ENCODE measurements at places on chromosomes 12 and 14. TPM values are rescaled to one million over a fixed set of nuclear protein-coding genes. Genes with fewer than 3 reads are reported as not detected.
A peak's percentile ranks its signal among the peaks of the same experiment; 100 is the strongest.

Gene CD4
- 8.5 TPM for total RNA-seq

DNA sequence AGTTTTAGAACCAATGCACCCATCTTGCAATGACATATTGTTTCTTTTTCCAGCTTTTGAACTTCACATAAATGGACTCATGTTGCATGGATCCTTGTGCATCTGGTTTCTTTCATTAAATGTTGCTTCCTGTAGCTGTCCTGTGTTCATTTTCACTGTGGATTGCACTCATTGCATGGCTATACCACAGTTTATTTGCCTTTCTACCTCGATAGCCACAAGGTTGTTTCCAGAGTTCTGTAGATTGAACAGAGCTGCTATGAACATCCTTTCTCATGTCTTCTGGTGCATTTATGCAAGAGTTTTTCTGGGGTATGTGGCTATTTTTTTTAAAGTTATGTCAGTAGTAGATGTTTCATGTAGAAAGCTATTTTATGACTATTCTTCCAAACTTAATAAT, 3.5 kb upstream of the KRT81 start:
- no peak overlapping the region for H3K27ac ChIP-seq
- no peaks in the 10 kb centered on the region for H3K36me3 ChIP-seq
- H3K4me1 ChIP-seq = peaks cover 8% of the 10 kb centered on the region
- H3K4me3 ChIP-seq = no peak overlapping the region
- no peaks in the 10 kb centered on the region for H3K27me3 ChIP-seq
- DNase-seq = no peak

DNA sequence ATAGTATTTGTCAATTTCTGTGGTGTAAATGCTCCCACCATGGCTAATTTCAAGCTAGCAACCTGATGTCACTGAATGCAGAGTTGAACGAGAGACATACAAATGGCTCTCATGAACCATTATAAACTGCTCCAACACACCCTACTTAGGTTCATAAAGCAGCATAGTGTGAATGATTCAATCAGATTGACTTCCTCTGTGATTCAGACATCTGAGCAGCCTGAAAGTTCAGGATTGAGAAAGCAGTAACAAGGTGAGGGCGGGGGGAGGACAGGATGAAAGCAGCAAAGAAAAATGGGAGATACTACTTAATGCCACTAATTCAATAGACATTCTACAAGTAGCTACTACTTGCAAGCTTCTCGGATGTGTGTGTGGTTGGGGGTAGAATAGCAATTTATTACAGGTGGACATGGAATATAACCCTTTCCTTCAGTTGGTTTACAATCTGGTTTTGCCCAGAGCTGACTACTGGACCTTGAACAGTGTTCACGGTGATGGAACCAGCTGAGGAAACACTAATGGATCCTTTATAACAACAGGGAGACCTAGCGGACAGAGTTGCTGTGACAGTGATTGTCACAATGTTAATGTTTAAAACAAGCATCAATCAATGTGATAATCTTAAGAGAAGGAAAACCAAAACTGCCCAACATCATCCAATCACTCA, 52.5 kb upstream of the PELI2 start:
- no peak overlapping the region for H3K27ac ChIP-seq
- H3K27me3 ChIP-seq = no peaks in the 10 kb centered on the region
- H3K36me3 ChIP-seq = no peaks in the 10 kb centered on the region

DNA sequence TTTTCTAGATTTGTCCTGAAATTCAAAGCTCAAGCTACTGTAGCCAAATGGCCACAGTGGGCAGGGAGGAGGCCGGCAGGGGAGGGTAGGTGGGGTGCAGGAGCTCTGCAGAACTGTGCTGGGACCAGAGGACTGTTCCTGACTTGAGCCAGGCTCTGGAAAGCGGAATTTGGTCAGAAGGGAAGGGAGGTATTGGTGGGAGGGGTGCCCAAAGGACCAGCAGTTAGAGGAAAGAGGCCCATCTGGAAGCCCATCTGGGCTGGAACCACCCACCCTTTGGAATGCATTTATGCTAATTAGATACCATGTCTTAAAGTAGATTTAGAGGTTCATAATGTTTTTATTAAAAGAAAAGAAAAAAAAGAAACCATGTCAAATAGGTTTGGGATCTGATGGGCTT, 24.5 kb upstream of the JPH4 start:
- H3K27me3 ChIP-seq = no peaks in the 10 kb centered on the region
- no peak overlapping the region for H3K27ac ChIP-seq
- no peaks in the 10 kb centered on the region for H3K36me3 ChIP-seq
- H3K4me1 ChIP-seq = no peaks in the 10 kb centered on the region

DNA sequence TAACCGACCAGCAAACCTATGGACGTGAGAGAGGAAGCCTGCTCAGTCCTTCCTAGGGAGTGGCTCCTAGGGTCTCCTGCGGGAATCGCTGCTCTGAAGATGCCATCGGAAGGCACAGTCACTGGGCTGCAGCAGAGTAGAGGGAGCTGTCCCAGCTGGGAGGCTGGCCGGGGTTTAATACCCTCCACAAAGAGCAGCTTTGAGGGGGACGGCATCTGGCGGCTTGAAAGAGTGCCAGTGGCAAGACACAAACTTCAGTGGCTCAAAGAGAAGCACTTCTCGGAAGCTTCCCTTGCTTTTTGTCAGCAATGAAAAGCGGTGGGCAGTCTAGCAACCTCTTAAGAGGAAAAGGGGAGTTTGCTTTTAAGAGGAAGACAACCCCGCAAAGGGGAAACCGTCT, 114.6 kb downstream of the TMEM132C start:
- no peaks in the 10 kb centered on the region for H3K4me1 ChIP-seq
- no peaks in the 10 kb centered on the region for H3K36me3 ChIP-seq
- H3K4me3 ChIP-seq = no peak overlapping the region
- H3K27me3 ChIP-seq = no peaks in the 10 kb centered on the region
- DNase-seq = no peak

DNA sequence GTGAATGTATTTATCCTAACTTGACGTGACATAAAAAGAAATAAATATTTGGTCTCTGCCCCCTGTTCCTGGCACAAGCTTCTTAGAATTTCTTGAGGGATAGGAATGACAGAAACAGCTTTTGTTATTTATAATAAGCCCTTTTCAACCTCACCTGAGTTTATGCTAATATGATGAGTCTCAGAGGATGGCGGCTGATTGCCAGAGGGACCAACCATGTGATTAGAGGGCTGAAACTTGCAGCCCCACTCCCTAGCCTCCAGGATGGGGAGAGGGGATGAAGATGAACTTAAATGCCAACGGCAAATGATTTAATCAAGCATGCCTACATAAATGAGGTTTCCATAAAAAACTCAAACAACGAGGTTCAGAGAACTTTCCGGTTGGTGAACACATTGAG, 42.9 kb downstream of the DNAI7 start:
- H3K36me3 ChIP-seq = no peaks in the 10 kb centered on the region
- no peak overlapping the region for H3K27ac ChIP-seq
- H3K4me1 ChIP-seq = no peaks in the 10 kb centered on the region
- no peak for DNase-seq
- H3K27me3 ChIP-seq = no peaks in the 10 kb centered on the region
- H3K4me3 ChIP-seq = no peak overlapping the region

DNA sequence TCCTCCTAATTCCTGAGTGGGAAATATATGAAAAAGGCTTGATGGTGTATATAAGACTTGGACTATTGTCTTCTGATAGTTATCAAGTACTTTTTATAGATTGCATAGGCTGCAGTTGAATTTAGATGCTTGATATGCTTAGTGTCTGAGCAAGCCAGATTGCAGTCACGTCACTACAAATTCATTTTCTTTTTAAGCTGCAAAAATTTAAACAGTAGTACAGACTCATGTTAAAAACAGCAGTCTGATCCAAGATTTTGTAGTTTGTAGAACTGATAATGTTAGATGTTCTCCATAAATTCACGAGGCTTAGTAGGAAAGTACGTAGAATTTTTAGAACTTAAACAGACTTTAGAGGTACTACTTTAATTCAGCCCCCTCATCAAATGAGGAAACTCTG, 126.4 kb downstream of the GPR135 start:
- H3K4me1 ChIP-seq = no peaks in the 10 kb centered on the region
- H3K27ac ChIP-seq = no peak overlapping the region
- H3K27me3 ChIP-seq = no peaks in the 10 kb centered on the region
- DNase-seq = no peak
- H3K4me3 ChIP-seq = no peak overlapping the region
- peaks cover 7% of the 10 kb centered on the region for H3K36me3 ChIP-seq

- no peak overlapping the region for H3K4me3 ChIP-seq
- H3K36me3 ChIP-seq = no peaks in the 10 kb centered on the region
- H3K27ac ChIP-seq = no peak overlapping the region
- no peaks in the 10 kb centered on the region for H3K4me1 ChIP-seq
- peak; percentile 65 for DNase-seq
Measured at GRCh38 chr14:95993768-95994592, 45.2 kb upstream of the C14orf132 start.

Gene PLD4
- 7.2 TPM for total RNA-seq

DNA sequence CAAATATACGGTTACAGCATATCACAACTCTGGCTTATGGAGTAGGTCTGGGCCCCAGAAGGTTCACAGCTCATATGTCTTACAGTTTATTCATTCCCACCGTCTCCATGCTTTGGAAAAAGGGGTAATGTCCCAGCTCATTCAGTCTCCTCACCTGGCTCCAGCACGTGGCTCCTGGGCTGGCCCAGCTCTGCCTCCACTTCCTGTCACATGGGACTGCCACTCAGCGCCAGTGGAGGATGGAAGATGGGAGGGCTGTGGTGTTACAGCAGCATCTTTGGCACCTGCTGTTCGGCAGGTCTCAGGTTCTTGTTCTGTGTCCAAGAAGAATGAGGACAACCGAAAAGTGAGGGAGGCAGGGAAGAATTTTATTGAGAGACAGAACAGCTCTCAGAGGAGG, 216.3 kb upstream of the ATXN7L3B start:
- no peak overlapping the region for H3K4me3 ChIP-seq
- H3K4me1 ChIP-seq = no peaks in the 10 kb centered on the region
- no peak for DNase-seq
- no peaks in the 10 kb centered on the region for H3K27me3 ChIP-seq
- no peak overlapping the region for H3K27ac ChIP-seq

Gene SMCO3
- not detected for total RNA-seq

DNA sequence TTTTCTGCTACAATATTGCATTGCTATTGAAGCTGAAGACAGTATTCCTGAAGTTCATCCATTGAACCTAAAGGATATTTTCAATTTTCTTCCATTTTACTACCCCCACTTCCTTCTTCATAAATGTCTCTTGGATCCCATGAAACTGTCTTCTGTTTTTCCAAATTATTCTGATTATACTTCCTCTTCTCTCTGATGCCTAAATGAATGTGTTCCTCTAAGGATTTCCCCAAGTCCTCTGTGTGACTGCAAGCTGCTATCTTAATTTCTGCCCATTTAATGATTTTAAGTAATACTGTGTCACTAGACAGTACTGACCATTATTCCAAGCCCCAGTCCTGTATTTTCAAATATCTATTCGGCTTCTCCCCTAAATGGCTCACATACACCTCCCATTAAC, 102.9 kb downstream of the TAOK3 start:
- peaks cover 4% of the 10 kb centered on the region for H3K36me3 ChIP-seq
- H3K27ac ChIP-seq = no peak overlapping the region
- no peaks in the 10 kb centered on the region for H3K27me3 ChIP-seq
- peaks cover 3% of the 10 kb centered on the region for H3K4me1 ChIP-seq

DNA sequence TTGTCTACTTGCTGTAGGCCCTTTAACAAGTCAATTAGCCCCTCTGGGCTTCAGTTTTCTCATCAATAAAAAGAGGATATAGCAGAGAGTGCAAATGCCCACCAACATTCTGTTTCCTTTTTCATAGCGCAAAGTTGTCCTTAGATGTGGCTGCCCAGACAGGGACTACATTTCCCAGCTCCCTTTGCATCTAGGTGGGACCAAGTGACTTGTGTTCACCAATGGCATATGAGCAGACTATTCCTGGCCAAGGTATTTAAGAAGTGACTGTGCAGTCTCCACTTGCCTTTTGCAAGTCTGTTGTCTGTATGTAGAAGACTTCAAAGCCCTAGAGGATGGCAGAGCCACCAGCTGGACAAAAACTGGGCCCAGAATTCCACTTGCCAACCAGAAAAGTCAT, 59.7 kb downstream of the DAO start:
- no peaks in the 10 kb centered on the region for H3K36me3 ChIP-seq
- no peak overlapping the region for H3K4me3 ChIP-seq
- no peaks in the 10 kb centered on the region for H3K4me1 ChIP-seq

DNA sequence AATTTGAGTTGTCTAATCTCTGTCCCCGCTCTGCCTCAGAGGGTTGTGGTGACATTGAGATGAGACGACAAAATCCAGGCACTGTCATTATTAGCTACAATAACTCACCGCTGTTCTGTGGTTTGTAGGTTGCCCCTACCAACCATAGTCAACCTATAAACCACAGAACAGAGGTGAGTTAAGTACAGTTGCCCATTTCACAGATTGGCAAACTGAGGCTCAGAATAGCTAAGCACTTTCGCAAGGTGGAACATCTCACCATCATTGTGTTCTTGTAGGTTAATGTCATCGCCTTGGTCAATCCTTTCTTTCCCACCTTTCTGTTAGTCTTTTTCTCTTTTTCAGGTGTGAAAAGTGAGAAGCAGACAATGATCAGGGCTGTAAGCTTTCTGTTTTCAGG, 63.4 kb upstream of the LHX5 start:
- DNase-seq = no peak
- H3K4me1 ChIP-seq = no peaks in the 10 kb centered on the region
- no peaks in the 10 kb centered on the region for H3K27me3 ChIP-seq
- H3K27ac ChIP-seq = no peak overlapping the region
- H3K36me3 ChIP-seq = no peaks in the 10 kb centered on the region

GRCh38 chr12:75646329-75647210, 135.2 kb upstream of the KRR1 start:
- DNase-seq = no peak
- no peak overlapping the region for H3K4me3 ChIP-seq
- H3K4me1 ChIP-seq = peaks cover 2% of the 10 kb centered on the region
- H3K27ac ChIP-seq = no peak overlapping the region
- no peaks in the 10 kb centered on the region for H3K36me3 ChIP-seq
- no peaks in the 10 kb centered on the region for H3K27me3 ChIP-seq

DNA sequence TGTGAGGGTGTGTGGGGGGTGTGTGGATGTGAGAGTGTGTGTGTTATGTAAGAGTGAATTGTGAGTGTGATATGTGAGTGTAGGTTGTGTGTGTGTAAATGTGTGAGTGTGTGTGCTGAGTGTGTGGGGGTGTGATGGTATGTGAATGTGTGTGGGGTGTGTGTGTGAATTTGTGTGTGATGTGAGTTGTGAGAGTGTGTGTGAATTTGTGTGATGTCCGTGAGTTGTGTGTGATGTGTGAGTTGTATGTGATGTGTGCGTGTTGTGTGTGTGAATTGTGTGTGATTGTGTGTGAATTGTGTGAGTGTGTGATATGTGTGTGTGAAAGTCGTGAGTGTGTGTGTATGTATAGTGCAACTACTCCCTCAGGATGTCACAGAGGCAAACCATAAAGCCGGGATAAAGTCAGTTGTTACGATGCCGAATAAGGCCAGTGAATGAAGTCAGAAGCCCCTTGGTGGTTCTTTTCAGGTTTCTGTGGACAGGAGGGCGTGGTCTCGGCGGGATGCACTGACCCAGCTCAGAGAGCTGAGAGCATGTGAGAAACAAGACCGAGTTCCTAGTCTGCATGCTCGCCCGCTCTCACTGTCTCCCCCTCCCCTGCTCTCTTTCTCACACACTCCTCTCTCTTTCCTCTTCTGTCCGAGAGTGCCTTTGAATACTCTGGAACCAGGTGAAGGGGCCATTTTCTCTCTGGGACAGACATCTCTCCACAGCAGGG, 71.8 kb upstream of the MAX start:
- no peaks in the 10 kb centered on the region for H3K27me3 ChIP-seq
- no peak overlapping the region for H3K27ac ChIP-seq
- H3K4me1 ChIP-seq = peaks cover 9% of the 10 kb centered on the region
